Kidney capillary endothelial cell (primary cell): ENCODE measurements at places on chromosomes 16 and 17.

- no peak for DNase-seq
These were observed 217.3 kb downstream of the USP22 start for GRCh38 chr17:20825539-20825938.

DNA sequence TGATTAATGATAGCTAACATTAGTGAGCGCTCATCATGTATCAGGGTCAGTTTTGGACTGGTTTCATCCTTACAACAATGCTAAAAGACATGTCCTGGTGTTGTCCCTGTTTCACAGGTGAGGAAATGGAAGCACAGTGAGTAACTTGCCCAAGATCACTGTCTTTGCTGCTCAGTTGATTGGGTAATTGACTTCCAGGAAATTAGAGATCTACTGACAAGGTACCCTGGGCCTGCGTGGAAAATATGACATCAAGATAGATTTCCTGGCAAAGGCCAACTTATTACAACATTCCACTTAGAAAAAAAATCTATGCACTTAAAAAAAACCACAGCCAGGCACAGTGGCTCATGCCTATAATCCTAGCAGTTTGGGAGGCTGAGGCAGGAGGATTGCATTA, 96.3 kb downstream of the CYLD start:
- no peak for DNase-seq

GRCh38 chr16:1845985-1846384, 19.0 kb downstream of the FAHD1 start:
- no peak for DNase-seq

- DNase-seq = no peak
These were observed 8.7 kb downstream of the PPP1R9B start for GRCh38 chr17:50141745-50142110.

DNA sequence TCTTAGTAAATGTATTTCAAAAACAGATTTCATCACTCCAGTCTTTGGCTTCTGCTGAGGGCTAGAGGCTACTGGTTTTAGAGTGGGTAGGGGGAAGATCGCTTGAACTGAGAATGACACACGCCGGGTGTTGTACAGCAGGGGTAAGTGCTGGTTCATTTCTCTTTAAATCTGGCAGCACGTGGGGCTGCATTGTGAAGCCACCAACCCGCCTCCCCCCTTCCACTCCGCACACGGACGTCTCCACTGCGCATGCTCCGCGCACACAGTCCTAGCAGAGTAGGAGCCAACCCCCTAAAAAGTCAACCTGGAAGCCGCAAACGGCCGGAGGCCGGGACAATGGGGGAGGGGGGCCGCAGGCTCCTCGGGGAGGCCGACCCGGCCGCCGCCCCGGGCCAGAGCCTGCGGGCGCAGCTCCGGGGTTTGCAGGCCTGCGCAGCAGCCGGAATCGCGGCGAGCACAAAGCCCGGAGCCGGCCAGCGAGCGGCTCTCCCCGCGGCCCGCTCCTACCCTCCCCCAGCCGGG, 1.3 kb downstream of the UBE2G1 start:
- DNase-seq = peak; percentile 92

GRCh38 chr16:11076259-11077018, 132.1 kb downstream of the CLEC16A start:
- no peak for DNase-seq

DNA sequence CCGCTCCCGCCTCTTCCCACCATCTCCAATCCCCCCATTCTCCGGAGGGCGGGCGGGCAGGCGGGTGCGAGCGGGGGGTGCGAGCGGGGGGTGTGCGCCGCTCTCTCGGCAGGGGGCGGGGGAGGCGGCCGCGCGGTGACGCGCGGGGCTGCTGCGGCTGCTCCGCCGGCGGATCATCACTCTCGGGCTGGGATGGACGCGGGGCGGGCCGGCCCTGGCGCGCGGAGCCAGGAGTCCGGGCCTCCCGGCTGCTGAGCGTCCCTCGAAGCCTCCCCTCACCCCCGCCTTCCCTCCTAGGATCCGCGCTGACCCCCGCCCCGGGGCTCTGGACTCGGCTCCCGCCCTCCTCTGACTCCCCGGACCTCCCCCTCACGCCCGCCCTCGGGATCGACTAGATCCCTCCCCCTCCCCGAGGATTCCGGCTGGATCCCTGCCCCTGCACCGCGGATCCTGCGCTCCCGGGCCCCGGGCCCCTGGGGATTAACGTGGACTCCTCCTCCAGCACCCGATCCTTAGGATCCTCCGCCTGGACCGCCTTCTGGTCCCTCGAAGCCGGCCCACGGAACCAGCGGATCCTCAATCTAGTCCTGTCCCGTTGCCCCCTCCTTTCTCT, 946 bp upstream of the TMEM256 start:
- peak; percentile 36 for DNase-seq

DNA sequence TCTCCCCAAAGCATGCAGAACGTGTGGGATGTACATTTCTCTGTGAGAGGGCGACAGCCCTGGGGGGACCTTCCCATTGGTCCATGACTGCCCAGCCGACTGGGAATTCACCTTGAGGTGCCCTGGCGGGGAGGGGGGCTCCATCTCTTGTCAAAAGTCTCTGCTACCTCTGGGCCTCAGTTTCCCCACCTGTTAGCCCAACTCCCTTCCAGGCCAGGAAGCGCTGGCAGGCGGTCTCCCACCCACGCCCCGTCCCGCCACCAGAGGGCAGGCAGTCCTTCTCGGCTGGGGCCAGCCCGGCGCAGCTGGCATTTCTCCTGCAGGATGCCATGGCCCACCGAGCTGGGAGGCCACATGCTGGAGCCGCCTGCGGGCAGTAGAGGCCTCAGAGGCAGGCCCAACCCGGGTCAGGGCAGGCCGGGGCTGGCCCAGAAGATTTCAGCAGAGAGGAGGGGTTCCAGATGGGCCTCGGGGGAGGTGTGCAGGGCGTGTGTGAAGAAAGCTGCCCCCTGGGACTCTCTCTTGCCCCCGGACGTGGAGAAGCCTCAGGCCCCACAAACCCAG, 16.6 kb downstream of the CD7 start:
- peak; percentile 61 for DNase-seq
